ENCODE measurements at places on chromosomes 11 and 22.

- DNase-seq = no peak
Measured at GRCh38 chr11:59767225-59767611, 12.0 kb downstream of the STX3 start.

GRCh38 chr22:21669026-21669425, 3.2 kb downstream of the PPIL2 start:
- DNase-seq = no peak

DNA sequence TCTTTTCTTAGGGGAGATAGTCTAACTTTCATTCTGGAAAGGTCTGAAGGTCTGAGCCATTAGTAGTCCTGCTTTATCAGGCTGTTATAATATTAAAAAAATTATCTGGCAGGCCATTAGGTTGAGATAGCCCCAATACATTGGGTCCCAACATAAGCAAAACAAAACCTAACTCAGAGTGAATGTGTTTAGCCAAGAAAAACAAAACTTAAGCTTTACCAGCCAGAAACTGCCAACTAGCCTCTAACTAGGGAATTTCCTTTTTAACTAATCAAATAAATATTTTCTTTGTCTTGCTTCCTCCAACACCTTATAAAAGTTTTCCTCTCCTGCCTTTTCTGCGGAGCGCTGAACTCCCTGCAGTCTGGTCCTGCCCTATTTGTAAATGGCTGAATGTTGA, 1137.7 kb upstream of the CNTN5 start:
- DNase-seq = no peak

DNA sequence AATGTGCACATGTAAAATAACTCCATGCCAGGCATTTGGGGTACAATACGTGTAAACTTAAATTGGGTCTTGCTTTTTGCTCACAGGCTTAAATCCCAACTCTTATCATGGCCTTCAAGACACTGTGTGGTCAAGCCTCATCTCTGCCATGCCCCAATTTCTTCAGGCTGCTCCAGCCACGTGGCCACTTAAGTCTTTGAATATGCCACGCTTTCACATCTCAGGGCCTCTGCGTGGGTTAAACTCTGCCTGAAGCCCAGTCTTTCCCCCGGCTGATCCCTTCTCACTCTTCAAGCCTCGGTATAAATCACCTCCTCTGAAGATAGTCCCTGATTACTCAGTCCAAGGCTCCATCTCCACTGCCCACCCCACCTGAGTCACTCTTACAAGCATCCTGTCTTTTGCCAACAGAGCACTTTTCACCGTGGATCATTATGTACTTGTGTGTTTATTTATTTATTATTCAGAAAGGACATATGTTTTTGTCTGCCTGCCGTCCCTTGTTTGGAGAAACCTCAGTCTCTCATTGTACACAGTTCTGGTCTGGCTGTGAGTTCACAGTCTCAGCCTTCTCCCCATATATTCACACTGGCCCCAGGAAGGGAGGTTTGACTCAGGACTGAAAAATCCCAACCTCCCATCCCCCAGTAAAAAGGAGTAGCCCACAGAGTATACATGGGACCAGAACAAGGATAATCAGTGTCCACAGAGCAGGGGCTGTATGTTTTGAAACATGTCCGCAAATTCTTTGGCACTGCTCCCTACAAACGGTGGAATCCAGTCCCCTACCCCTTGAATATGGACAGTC, 344.7 kb downstream of the MN1 start:
- peak; percentile 96 for DNase-seq

DNA sequence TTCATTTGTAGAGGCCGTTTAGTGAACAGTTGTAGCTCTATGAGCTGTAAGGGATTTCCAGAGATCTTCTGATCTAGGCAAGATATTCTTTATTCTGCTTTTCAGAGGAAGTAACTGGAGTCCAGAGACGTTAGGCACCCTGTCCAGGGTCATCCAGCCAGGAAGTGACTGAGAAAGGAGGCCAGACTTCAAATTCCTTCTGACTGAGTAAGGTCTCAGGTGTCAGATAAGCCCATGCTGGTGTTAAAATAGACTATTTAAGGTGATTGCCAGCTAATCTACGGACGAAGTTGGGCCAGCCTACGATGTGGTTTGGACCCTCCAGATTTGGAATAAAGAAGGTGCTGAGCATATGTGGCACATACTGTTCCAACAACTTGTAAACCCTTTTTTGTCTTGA, 54.6 kb downstream of the GRIK4 start:
- peak; percentile 92 for DNase-seq

DNA sequence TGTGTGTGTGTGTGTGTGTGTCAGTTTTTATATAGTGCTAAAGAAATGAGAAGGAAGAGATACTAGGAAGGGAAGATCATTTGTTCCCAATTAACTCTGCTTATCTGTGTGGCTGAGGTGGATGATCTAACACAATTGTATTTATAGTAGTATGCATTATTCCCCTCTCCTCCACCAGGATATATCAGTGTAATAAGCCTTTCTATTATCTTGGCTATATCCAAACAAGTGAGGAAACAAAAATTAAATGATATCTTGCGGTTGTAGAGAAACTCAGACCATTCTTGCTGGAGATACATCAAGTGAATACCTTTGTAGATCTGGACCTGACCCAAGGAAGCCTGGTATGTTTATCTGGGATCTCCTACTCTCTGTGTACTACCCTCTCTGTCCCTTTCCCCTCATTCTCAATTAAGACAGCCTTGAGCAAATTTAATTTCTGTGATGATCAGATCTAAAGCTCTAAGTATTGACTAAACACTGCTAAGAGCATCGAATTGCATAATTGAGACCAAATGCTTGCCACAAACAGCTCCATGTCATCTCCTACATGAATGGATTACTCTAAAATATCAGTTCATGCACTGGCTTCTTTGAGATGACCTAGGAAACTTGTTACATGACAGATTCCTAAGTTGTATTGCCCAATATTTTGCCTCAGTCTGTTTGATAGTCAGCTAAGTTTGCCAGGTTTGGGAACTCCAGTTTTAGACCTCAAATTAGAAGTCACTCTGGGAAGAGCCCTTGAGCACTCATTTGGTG, 185.3 kb upstream of the CTSC start:
- DNase-seq = no peak

GRCh38 chr11:83523676-83524075, 237.5 kb upstream of the CCDC90B start:
- DNase-seq = no peak

DNA sequence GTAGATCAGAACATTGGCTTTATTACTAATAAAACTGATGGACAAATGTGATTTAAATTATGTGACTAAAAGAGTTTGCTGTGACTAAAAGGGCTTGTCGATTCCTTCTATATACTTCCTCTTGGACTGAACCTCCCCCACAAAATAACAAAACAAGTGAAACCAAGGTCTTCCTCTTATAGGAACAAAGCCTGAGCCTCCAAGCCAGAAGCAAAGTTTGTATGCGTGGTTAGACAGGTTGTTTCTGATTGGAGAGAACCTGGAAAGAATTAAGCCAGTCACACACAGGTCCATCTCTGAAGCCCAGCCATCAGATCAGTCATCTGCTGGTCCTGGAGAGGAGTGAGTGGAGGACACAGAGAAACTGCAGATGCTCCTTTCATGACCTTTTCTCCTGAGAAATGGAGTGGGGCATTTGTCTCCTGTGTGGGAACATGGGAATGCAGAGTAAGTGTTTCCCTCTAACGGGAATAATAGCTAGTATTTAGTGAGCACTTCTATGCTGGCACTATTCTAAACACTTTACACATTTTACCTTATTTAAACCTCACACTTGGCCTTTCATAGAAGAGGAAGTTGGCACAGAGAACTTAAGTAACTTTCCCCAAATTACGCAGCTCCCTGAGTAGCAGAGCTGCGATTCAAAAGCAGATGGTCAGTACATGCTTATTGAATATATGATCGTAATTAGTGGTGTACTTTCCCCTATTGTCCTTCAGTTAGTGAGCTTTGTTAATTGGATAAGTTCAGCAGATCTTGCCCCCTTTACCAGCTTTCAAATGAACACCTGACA, 77.1 kb downstream of the UVRAG start:
- no peak for DNase-seq

GRCh38 chr11:67433536-67434394, 3.7 kb downstream of the PTPRCAP start:
- DNase-seq = no peak

DNA sequence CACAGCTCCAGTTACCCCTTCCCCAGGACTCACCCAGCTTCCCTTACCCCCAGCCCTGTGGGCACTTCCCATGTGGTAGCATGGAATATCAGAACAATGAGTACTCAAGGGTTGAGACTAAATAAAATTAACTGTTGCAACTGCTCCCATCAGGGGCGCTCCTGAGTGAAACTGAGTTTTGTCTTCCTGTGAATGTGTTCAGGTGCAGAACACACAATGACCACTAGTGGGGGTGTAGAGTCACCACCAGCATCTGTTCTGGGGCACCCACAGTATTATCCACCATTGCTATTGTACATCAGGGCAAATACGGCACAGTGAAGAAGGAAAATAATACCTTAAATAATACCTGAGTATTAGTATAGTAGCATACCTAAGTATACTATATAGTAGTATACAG, 689.7 kb downstream of the TBC1D22A start:
- DNase-seq = no peak

- no peak for DNase-seq
Measured at GRCh38 chr22:50086526-50086925, 1.3 kb upstream of the MLC1 start.
